Activated CD4-positive, alpha-beta T cell treated with anti-CD3 and anti-CD28 coated beads for 36 hours (primary cell): ENCODE measurements at places on chromosomes 7 and 10. TPM values are rescaled to one million over a fixed set of nuclear protein-coding genes. Genes with fewer than 3 reads are reported as not detected.

PLXDC2 gene
- not detected for total RNA-seq

DLX5 gene
- total RNA-seq: not detected

- no peak for DNase-seq
These were observed 215.8 kb downstream of the PTPRN2 start for GRCh38 chr7:158371856-158372255.

- no peak for DNase-seq
These were observed 448.1 kb upstream of the SEMA3D start for GRCh38 chr7:85634951-85635350.

TMEM270 gene
- total RNA-seq: not detected

SDK1 gene
- total RNA-seq: 1.9 TPM

PNLIPRP3 gene
- not detected for total RNA-seq

TBC1D12 gene
- total RNA-seq: 0.35 TPM

DNA sequence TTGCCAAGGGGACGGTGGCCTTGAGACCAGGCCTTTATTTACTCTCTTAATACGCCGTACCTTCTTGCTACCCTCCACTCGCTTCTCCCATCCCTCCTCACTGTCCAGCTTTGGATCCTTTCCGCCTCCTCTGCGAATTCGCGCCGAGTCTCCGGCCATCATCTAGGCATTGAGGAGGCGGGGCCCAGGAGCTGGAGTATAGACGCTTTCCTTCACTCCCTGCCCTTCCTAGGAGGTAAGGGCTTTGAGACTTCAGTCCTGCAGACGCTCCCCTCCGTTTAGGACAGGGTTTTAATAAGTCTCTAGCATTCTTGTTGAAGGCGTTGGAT lies 538 bp downstream of the TFAM start:
- peak; percentile 43 for DNase-seq

- no peak for DNase-seq
These were observed 204.1 kb downstream of the KCNMA1 start for GRCh38 chr10:77433546-77433945.

DNA sequence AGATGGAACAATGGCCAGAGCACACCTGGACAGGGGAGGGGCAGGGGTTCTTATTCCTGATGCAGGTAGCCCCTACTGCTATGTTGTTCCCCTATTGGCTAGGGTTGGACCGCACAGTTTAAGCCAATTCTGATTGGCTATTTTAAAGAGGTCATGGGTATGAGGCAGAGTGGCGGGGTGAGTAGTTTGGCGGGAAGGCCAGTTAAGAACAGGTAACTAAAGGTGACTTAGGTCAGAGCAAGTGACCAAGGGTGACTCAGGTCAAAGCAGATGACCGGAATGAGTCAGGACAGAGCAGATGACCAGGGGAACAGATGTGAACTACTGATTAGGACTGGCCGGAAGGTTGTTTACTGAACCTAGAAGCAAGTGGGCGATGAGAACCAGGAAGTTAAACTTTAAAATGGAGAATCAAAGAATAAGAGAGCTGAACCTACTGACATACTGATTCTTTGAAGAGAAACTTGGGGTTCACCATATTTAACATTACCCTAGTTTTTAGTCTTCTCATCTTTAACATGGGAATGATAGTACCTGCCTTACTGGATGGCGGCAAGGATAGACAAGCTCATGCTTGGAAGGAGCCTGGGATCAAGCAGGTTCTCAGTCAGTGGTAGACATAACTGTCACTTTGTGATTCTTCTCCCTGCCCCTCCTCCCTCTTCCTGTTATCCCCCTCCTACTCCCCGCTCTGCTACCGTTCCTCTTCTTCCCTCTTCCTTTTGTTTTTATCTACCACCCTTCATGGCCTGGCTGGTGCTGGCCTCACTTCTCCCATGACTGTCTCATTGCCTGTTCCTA lies 55.0 kb downstream of the CCNY start:
- no peak for DNase-seq

TPK1 gene
- 16.5 TPM for total RNA-seq

RNF32 gene
- total RNA-seq: 0.71 TPM

DNA sequence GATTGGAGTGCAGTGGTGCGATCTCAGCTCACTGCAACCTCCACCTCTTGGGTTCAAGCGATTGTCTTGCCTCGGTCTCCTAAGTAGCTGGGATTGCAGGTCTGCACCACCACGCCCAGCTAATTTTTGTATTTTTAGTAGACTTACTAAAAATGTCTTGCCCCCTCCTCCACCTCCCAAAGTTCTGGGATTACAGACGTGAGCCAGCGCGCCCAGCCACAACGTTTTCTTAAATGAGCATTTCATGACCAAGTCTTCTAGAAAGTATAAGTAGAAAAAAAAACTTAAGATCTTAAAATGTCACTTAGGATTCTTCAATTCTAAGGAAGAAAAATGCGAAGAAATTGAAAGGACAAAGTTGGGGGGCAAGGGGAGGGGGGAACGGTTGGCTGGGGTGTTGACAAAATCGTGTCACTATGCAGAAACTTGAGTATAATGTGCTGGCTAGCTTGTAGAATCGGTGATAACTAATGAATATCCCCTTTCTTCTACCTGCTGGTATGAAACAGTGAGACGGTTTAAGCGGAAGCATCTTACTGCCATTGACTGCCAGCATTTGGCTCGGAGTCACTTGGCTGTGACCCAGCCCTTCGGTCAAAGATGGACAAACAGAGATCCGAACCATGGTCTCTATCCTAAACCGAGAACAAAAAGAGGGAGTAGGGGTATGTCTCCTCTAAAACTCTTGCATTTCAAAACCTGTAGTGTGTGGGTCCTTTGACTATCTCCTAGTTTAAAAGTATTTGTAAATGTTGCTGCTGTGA lies 12.7 kb downstream of the FBH1 start:
- DNase-seq: no peak

- no peak for DNase-seq
These were observed 169.4 kb downstream of the AKR1D1 start for GRCh38 chr7:138245682-138246081.

- no peak for DNase-seq
These were observed 11.8 kb downstream of the CALML3 start for GRCh38 chr10:5536486-5537081.

DNA sequence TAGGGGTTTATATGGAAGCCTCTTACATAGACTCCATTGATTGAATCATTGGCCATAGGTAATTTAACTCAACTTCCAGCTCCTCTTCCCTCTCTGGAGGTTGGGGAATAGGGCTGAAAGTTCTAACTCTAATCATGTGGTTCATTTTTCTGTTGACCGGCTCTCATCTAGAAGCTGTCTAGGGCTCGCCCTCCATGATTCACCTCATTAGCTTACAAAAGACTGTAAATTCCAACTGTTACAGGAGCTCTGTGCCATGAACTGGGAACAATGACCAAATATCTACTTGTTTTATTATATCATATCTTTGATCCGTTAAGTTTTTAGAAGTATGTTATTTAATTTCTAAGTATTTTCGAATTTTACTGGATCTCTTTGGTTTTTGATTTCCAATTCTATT lies 263.0 kb downstream of the TCF7L2 start:
- DNase-seq: no peak
